SIG-M5 (cell line): ENCODE measurements at places on chromosomes 5 and 9.

- no peak for DNase-seq
These were observed 45.4 kb upstream of the ZFR start for GRCh38 chr5:32489791-32490562.

GRCh38 chr5:174222891-174223290 lies 177.4 kb downstream of the NSG2 start:
- no peak for DNase-seq

GRCh38 chr5:180648658-180649296 lies 623 bp downstream of the FLT4 start:
- DNase-seq: no peak

GRCh38 chr5:1029282-1029944 lies 20.8 kb downstream of the NKD2 start:
- DNase-seq: no peak

DNA sequence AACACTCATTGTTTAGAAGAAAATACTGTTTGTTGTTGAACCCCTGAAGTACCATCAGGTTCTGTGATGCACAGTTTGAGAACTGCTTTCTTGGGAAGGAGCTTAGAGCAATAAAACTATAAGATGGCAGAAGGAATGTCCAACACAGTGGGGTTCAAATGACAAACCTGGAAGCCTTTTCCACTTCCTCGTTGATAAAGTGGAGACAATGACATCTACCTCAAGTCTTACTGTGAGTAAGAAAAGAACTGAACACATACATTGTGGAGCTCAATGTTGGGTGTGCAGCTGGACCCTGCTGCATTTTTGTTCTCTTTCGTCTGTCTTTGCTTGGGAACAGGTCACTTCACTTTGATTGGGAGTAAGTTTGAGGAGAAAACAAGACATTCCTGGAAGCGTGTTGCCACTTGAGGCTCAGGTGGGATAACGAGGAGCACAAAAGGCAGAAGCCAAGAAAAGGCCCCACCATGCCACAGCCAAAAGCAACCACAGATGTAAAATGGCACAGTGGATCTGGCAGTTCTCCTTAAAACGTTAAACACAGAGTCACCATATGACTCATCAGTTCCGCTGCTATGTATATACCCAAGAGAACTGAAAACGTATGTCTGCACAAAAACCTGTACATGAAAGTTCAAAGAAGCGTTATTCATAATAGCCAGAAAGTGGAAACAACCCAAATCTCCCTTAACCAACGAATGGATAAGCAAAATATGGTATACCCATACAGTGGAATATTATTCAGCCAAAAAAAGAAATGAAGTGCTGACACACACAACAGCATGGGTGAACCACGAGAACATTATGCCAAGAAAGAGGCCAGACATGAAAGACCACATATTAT lies 42.9 kb upstream of the SUB1 start:
- DNase-seq: peak; percentile 72

GRCh38 chr5:82142928-82143577 lies 135.1 kb downstream of the RPS23 start:
- DNase-seq: no peak
